ENCODE measurements at places on chromosomes 7 and 10.
A peak's percentile ranks its signal among the peaks of the same experiment; 100 is the strongest.

GRCh38 chr7:134886353-134887057, 99.8 kb upstream of the AGBL3 start:
- no peak for DNase-seq

- no peak for DNase-seq
Measured at GRCh38 chr7:143354965-143355364, 7.5 kb downstream of the FAM131B start.

- no peak for DNase-seq
Measured at GRCh38 chr10:80730522-80730921, 192.8 kb downstream of the SH2D4B start.

DNA sequence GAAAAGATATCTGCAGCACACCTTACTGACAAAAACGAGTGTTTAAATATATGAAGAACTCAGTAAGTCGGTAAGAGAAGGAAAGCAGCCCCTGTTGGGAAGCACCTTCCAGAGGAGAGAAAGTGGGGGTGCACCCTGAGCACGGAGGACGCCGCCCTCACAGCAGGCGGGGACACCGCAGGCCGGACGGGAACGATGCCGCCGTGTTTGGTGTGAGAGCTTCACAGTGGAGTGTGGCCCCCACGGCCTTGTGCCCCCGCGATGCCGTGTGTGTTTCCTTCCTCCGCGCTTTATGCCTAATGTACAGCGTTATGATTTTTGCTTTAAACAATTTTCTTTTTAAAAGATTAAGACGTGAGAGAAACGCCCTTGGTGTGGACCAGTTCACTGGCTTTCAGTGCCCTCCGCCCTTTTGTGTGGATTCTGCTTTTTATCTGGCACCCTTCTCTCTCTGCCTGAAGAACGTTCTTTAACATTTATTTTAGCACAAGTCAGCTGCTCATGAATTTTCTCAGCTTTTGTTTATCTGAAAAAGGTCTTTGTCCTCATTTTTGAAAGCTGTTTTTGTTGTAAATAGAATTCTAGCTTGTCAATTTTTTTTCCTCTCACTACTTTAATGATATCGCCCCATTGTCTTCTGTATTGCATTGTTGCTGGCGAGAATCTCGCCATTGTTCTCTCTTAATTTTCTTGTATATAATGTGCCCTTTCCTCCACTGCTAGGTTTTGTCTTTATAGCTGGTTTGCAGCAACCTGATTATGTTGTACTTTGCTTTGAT, 110.7 kb downstream of the INPP5A start:
- DNase-seq, result no peak

- no peak for DNase-seq
Measured at GRCh38 chr7:95794917-95795515, 22.7 kb downstream of the DYNC1I1 start.

DNA sequence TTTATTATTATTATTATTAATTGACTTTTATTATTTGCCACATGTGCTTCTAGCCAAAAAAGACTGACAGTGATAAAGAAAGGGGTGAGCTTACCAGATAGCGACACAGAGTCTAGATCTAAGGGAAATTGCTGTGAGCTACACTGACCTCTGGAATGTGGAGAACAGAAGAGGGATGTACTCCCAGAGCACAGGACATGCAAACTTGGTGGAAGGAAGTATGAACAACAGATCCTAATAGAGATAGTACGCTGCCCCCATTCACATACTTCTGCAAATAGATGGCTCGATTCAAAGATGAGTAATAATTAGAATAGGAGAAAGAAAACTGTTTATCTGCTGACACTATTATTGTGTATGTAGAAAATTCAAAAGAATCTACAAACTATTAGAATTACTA, 109.3 kb upstream of the HPS1 start:
- DNase-seq, result no peak

DNA sequence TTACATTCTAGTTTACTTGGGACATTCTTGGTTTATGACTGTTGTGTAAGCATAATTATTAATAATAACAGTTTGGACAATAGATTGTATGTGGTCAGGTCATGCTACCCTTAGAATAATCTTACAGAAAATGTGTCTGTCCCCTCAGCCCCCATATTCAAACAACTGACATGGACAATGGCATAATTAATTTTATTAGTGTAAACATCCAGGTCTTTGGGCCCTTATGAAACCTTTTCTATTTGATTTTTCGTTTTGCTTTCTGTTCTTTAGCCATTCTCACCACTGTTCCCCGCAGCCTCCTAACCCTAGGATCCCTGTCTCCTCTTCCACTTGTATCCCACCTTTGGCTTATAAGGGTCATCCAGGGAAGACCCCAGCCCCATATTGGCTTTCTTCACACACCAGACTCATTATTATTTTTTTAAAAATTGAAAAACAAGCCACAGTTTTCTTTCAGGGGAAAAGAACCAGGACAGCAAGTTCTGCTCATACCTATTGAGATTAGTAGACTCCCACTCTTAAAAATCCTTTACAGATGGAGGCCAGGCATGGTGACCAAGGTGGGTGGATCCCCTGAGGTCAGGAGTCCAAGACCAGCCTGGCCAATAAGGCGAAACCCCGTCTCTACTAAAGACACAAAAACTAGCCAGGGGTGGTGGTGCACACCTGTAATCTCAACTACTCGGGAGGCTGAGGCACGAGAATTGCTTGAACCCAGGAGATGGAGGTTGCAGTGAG, 11.5 kb downstream of the VIM start:
- no peak for DNase-seq

DNA sequence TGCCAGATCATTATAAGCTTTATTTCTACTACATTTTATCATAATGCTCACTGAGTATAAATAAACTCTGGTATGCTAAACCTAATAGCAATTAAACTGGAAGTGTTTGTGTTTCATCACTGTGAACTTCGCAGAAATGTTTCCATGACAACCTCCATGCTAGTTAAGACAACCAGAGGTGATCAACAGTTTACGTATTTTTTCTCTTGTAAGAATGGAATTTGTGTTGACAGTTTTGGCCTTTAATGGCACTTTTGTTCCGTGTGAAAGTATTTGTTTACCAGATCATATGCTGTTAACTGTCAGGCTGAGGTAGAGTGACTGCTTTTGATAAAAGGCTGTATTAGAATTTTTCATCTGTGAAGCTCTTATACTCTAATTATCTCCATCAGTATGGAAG, 212.1 kb upstream of the PPP1R3A start:
- DNase-seq, result no peak

DNA sequence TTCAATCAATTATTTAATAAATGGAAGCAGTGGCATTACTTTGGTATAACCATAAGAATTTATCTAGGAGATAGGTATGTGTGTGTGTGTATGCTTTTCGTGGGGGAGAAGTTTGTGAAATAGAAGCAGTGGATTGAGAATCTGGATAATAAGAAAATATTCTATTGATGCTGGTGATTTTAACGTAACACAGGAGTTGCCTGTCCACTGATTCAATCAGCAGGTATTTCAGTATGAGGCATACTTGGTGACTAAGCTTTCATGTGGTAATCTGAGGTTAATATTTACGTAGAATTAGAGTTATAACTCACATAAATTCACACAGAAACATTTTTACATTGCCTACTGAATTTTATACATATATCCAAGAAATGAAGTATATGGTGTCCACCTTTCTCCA, 568.0 kb downstream of the ZWINT start:
- no peak for DNase-seq

DNA sequence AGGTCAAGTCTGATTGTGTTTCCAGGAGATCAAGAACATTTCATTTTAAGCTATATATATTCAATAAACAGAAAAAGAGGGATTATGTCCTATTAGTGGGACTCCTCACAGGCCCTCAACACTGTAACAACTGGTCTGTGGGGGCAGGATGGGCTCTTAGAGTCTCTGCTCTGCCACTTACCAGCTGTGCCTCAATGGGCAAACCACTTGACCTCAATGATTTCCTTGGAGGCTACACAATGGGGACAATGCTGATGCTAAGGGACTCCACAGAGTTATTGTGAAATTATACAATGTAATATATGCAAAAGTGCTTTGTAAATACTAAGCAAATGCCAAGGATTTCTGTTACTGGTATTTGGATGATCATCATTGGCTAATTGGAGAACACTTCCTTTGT, 33.2 kb upstream of the MXI1 start:
- DNase-seq, result no peak

DNA sequence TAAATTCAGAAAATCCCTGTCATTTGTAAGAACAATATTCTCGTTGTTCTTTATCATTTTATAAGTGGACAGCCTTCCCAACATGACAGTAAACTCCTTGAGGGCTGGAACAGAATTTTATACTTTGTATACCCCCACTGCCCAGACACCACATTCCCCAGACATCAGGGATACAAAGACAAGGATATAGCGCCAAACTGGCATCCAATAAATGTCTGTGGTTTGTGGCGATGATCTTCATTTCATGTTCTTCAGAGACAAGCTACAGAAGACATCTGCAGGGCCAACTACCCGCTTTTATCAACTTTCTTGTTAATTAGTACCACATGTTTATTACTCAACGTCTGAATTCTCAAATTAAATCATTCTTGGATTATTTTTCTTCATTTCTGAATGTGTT, 155.9 kb downstream of the ATE1 start:
- DNase-seq, result no peak

GRCh38 chr7:148395352-148395811, 195.2 kb upstream of the C7orf33 start:
- DNase-seq, result no peak

DNA sequence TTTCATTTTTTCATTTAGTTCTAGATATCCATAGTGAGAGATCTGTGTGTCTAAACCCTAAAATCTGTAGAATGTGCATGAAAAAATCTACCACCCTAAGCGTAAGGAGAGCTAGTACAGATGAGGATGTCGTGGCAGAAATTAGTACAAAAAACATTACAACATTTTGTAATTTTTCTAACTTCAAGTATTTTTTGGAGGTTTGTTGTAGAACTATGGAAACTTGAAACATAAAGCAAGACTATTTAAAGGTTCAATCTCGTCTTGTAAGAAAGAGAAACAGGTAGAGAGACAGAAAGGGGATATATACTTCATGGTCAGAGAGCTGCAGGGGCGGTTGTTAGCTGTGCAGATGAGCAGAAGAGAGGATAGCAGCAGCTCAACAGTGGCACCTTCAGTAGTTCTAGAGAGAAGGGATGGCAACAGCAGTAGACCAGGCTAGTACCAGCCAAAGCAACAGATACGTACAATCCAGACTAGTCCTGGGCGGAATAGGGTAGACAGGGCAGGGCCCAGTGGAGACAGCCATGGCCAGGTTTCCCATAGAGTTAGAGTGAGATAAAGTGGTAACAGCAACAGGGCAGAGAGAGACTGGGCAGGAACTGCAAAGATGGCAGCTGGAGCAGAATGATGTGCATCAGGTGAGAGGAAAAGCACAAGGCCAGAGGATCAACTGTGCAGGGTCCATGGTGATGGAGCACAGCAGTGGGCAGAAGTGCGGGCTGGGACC, 145.2 kb downstream of the FRMD4A start:
- peak; percentile 51 for DNase-seq

- DNase-seq, result no peak
Measured at GRCh38 chr10:13039761-13040160, 38.2 kb upstream of the CCDC3 start.

DNA sequence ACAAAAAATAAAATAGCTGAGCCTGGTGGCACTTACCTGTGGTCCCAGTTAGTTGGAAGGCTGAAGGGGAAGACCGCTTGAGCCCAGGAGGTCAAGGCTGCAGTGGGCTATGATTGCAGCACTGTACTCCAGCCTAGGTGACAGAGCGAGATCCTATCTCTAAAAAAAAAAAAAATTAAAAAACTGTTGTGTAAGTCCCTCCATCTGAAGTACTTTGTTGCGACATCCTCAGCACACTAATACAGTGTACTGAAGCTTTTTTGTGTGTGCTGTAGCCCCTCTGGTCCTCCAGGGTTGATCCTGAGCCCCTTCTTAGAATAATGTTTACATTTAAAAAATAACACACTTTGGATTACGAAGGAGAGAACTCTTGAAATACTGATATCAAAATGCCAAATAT, 71.3 kb downstream of the PFKFB3 start:
- DNase-seq, result no peak

DNA sequence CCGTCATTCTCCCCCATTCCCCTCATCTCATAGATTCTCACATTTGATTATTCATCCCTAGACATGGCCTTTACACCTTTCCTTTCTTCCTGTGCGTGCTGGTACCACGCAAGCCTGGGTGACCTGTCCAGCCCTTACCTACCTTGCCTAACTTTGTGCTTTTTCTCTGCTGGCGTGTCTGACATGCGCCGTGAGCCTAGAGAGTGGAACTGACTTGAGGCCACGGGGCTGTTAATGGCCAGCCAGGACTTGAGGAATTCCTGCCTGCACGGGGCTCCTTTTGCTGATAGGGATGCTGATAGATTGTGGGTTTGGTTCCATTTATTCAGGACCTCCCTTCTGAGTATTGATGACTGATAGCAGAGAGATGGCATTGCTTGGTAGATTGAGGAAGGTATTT, 134.2 kb downstream of the DOCK1 start:
- no peak for DNase-seq

- DNase-seq, result no peak
Measured at GRCh38 chr7:33996899-33997298, 91.6 kb downstream of the BMPER start.

- no peak for DNase-seq
Measured at GRCh38 chr7:21059069-21059468, 272.4 kb upstream of the SP8 start.

- peak; percentile 68 for DNase-seq
Measured at GRCh38 chr7:73606801-73607691, 17.3 kb downstream of the MLXIPL start.

- no peak for DNase-seq
Measured at GRCh38 chr10:71302874-71303568, 16.0 kb upstream of the SLC29A3 start.

DNA sequence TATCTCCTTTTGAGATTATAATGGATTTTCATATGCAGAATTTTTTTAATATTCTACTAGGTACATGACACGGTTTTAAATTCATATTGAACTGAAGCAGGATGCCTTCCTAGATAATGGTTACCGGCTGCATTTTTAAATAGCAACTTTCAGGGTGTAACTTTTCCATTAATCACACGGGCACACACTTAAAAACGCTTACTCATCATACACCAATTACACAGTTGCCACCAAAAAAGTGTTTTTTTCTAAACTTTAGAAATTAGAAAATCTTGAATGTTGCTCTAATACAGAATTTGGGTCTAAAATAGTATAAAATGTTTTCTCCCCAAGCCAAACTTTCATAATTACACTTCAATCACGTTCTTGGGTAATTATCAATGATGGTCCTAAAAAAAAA, 149.1 kb upstream of the RNF32 start:
- DNase-seq, result no peak

- DNase-seq, result no peak
Measured at GRCh38 chr7:95529701-95530100, 44.0 kb downstream of the ASB4 start.

GRCh38 chr10:33880291-33880690, 545.8 kb upstream of the NRP1 start:
- DNase-seq, result no peak

DNA sequence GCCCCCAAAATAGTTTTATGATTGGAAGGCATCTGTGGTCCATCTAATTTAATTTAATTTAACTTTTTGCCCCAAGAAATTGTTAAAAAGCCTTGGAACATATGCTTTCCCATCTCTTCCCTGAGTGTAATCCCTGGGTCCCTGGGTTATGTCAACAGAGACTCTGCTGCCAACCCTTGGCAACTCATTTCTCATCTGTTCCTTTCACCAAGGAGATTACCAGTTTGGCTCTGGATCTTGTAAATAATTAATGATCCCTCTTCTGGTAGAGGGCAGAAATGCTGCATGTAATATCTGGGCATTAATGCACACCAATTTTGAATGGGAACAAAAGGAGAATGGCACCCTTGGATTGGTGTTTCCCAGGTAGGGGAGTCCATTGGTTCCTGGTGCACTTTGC, 514.2 kb downstream of the CCSER2 start:
- no peak for DNase-seq
